ENCODE measurements at places on chromosomes 11 and 22. TPM values are rescaled to one million over a fixed set of nuclear protein-coding genes. Genes with fewer than 3 reads are reported as not detected.

KCNK4 gene
- not detected for total RNA-seq

MYOD1 gene
- 5.3 TPM for total RNA-seq

GALR3 gene
- not detected for total RNA-seq

DDX25 gene
- not detected for total RNA-seq

CBX6 gene
- 51.2 TPM for total RNA-seq

LIMK2 gene
- total RNA-seq = 15.1 TPM

SHISAL1 gene
- total RNA-seq = not detected

CNGA4 gene
- total RNA-seq = 0.16 TPM

NLRP10 gene
- total RNA-seq = not detected

GDPD4 gene
- total RNA-seq = not detected

PRG3 gene
- not detected for total RNA-seq

SLC17A6 gene
- total RNA-seq = not detected

FGF19 gene
- not detected for total RNA-seq

PGGHG gene
- total RNA-seq = 27.8 TPM

OMP gene
- not detected for total RNA-seq

BRSK2 gene
- 3.0 TPM for total RNA-seq

SHANK3 gene
- 1.2 TPM for total RNA-seq

OR8G1 gene
- not detected for total RNA-seq

CALCA gene
- not detected for total RNA-seq

CRYAB gene
- total RNA-seq = 9.3 TPM

A4GALT gene
- total RNA-seq = 14.6 TPM

OR2AT4 gene
- total RNA-seq = not detected

SCO2 gene
- total RNA-seq = 8.4 TPM

RAG1 gene
- total RNA-seq = 1.2 TPM

MIF gene
- 871 TPM for total RNA-seq

VSIG10L2 gene
- not detected for total RNA-seq

XKR3 gene
- not detected for total RNA-seq

NFAM1 gene
- total RNA-seq = not detected

ZC3H7B gene
- total RNA-seq = 35.5 TPM

NPAS4 gene
- not detected for total RNA-seq

GPR83 gene
- not detected for total RNA-seq

FAM227A gene
- total RNA-seq = 0.48 TPM

P2RY6 gene
- total RNA-seq = not detected

SNX32 gene
- total RNA-seq = 0.13 TPM

OR10D3 gene
- not detected for total RNA-seq

KRTAP5-2 gene
- total RNA-seq = not detected

Data from epithelial cell of alveolus of lung (primary cell).